ENCODE measurements at places on chromosomes 1 and 21. TPM values are rescaled to one million over a fixed set of nuclear protein-coding genes. Genes with fewer than 3 reads are reported as not detected.

Gene MRPL20
- 95.4 TPM for total RNA-seq

Gene FCRL1
- not detected for total RNA-seq

Gene HSD3B1
- not detected for total RNA-seq

Gene SNRNP40
- 112 TPM for total RNA-seq

Gene PPM1J
- total RNA-seq, result 0.55 TPM

Gene EIF4G3
- 41.6 TPM for total RNA-seq

Gene HSD11B1
- total RNA-seq, result 137 TPM

Gene RIPPLY3
- not detected for total RNA-seq

Gene KPRP
- not detected for total RNA-seq

Gene OR2L8
- total RNA-seq, result not detected

Gene FAM229A
- total RNA-seq, result 0.71 TPM

Gene PPIAL4G
- not detected for total RNA-seq

Gene ZNF648
- total RNA-seq, result not detected

Gene RNU1-4
- total RNA-seq, result 4,050 TPM

Gene EPHA10
- not detected for total RNA-seq

Gene AIRE
- total RNA-seq, result 0.09 TPM

Gene GPR153
- total RNA-seq, result 4.9 TPM

Gene TYW3
- total RNA-seq, result 18.3 TPM

Gene CYP4X1
- total RNA-seq, result not detected

Gene IL10
- total RNA-seq, result not detected

Gene C1QTNF12
- total RNA-seq, result 0.83 TPM

Gene HAO2
- not detected for total RNA-seq

Gene DIRAS3
- 2.8 TPM for total RNA-seq

Gene PAQR6
- 0.28 TPM for total RNA-seq

Gene UTS2
- not detected for total RNA-seq

Gene LAMB3
- total RNA-seq, result 9.3 TPM

Gene DOP1B
- 1.8 TPM for total RNA-seq

Gene TINAGL1
- 21.1 TPM for total RNA-seq

Gene UBL4B
- total RNA-seq, result not detected

Gene DIO1
- not detected for total RNA-seq

Gene LCE1A
- not detected for total RNA-seq

Gene AVPR1B
- not detected for total RNA-seq

Gene S100A1
- total RNA-seq, result not detected

Gene FAM177B
- not detected for total RNA-seq

Gene ELOVL1
- total RNA-seq, result 48.6 TPM

Gene ZBTB7B
- total RNA-seq, result 10.8 TPM

Gene CR1
- not detected for total RNA-seq

Gene ATP6V1G3
- not detected for total RNA-seq

Data from smooth muscle cell of bladder (primary cell).